ENCODE measurements at places on chromosomes 12 and 14.

DNA sequence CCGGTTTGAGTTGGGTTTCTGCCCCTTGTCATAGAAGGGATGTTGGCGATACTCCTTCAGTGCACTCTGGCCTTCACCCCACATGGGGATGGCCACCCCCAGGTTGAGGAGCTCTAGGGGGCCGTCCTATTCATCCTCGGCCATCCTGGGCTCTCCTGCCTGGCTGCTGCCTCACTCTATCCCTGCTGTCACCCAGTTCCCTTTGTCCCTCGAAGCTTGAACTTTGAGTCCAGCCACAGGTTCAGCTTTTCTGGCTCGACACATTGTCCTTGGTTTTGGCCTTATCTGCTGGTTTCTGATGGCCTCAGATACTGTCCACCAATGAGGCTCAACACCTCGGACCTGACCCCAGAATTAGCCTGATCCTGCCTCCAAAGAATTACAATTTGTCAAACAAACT is 58.6 kb downstream of the C14orf132 start:
- no peak for DNase-seq

DNA sequence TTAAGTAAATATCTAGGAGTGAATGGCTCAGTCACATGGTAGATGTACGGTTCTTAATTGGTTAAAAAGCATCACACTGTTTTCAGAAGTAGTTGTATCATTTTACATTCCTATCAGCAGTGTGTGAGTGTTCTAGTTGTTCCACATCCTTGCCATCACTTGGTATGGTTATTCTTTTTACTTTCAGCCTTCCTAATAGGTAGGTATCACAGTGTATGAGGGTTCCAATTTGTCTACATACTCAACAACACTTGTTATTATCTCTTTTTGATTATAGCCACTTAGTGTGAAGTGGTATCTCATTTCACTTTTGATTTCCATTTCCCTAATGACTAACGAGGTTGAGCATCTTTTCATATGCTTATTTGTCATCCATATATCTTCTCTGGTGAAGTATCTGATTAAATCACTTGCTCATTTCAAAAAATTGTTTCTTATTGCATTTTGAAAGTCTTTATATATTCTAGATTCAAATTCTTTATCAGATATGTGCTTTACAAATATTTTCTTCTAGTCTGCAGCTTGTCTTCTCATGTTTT is 3.5 kb upstream of the SPRYD3 start:
- no peak for DNase-seq

GRCh38 chr12:47087088-47087688 is 7.4 kb upstream of the AMIGO2 start:
- no peak for DNase-seq

GRCh38 chr12:115338566-115339294 is 654.8 kb upstream of the TBX3 start:
- DNase-seq: no peak

- no peak for DNase-seq
Observed at GRCh38 chr14:82879949-82880535, 1346.4 kb upstream of the SEL1L start.

DNA sequence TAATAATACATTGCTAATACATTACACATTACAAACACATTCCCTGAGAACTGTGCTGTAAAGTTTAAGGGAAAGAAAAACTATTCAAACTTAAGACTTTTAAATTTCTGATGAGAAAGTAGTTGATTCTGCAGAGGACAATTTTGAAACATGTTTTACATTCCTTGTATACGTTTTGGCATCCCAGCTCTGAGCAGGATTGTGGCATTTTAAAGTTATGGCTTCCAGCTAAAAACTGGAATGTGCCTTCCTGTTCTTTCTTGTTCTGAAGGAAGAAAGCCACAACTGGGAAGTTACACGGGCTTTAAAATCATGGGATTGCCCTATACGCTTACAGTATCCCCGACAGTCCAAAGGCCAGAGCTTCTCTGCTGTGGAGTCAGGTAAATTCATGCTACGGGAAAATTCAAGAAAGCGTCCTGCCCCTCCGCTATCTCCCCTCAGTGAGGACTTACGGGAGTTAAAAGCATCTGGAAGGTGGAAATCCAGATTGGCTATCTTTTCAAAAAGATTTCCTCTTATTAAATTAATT is 10.8 kb upstream of the KLHL42 start:
- no peak for DNase-seq

- DNase-seq: no peak
Observed at GRCh38 chr12:41334390-41334789, 146.3 kb downstream of the PDZRN4 start.

GRCh38 chr12:108305991-108306501 is 33.1 kb downstream of the CMKLR1 start:
- peak; percentile 40 for DNase-seq

DNA sequence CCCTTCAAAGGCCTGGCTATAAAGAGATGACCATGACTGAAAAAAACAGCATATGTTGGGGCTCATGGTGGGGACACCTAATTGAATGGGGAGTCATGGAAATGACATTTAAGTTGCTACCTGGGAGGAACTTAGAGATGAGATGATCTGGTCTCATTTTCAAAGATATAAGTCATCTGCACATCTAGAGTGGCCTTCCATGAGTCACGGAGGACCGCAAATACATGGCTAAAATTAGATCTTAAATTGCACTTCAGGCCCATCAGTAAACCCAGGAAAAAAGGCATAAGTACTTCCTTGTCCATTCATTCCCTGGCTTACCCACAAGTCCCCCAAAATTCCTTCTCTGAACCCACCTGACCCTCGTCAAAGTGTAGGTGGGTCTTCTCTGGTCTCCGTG is 53.4 kb downstream of the SPTB start:
- no peak for DNase-seq

GRCh38 chr14:73754911-73755360 is 40.8 kb upstream of the PNMA1 start:
- no peak for DNase-seq

- no peak for DNase-seq
Observed at GRCh38 chr12:89695830-89696229, 12.8 kb downstream of the ATP2B1 start.

DNA sequence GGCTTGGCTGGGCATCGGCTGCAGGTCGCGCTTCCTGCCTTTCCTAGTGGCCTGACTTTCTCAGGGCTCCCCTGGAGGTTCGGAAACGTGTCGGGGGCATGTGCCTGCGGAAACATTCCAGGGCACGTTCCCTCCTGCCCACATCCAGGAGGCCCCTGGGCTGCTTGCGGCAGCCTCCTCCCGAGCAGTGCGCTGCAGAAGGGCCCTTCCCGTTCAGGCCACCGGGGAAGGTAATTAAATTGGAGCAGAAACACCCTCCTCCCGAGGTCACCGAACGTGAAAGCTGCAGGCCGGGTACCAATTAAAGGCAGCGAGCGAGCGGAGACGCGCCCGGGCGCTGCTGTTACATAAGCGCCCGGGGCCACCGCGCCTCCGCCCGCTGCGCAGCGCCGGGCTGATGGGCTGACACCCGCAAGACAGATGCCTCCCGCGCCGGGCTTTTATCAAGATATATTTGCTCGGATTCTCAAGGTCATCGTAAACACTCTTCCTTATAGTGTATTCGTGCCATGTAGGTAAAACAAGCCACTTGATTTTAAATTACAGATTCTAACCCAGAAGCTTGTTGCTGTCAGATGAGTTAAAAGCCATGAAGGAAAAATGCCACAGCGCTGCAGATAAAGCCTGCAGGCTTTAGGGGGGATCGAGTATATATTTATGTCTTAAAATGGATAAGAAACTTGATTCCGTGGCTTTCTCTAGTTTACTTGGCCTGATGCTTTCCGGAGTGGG is 31.4 kb downstream of the SSPN start:
- DNase-seq: peak; percentile 43

Data from KBM-7 (cell line).